Femur (tissue), 1 donor: ENCODE measurements at places on chromosomes 7 and 10.

- no peak for DNase-seq
Measured at GRCh38 chr7:42097752-42098151, 139.3 kb downstream of the GLI3 start.

- no peak for DNase-seq
Measured at GRCh38 chr10:58477902-58478301, 34.8 kb upstream of the BICC1 start.

GRCh38 chr7:67610897-67611296, 614.3 kb downstream of the TYW1 start:
- DNase-seq: no peak

DNA sequence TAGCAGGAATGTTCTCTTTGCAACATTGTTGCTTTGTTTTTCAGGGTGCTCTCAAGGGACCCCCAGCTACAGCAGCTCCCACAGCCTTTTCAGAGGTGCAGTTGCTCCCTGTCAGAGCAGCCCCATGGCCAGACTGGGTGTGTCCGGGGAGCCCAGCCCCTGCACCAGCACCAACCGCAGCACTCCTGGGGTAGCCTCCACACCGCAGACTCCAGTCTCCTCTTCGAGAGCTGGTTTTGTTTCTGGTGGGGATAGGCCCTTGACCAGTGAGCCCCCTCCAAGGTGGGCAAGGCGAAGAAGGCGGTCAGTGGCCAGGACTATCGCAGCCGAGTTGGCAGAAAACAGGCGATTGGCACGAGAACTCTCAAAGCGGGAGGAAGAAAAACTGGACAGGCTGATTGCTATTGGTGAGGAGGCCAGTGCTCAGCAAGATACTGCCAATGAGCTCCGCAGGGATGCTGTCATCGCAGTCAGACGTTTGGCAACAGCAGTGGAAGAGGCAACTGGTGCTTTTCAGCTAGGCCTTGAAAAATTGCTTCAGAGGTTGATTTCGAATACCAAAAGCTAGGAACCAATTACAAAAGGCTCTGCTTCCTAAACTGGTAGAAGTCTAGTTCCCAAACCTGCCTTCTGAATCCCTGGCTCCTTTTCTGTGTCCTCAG, 5.4 kb downstream of the HSPA14 start:
- no peak for DNase-seq

- no peak for DNase-seq
Measured at GRCh38 chr10:117355072-117355471, 20.2 kb downstream of the PDZD8 start.

- DNase-seq: no peak
Measured at GRCh38 chr7:43535031-43535451, 47.9 kb upstream of the STK17A start.

- peak; percentile 19 for DNase-seq
Measured at GRCh38 chr7:12211711-12212485, 804 bp downstream of the TMEM106B start.

DNA sequence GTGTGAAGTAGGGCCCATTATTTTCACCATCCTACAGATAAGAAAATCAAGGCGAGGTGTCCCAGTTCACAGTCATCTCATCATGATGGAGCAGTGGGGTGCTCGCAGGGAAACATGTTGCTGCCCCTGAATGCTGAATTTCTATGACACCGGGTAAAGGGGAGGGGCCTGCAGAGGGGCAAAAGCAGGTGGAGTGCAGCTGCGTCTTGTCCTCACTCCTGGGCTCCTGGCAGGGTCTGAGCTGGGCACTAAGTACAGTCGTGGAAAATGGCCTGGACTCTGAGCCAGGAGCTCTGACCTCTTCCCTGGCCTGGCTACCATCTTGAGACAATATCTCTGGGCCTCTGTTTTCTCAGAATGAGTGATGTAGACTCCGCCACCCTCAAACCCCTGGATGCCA, 253.1 kb upstream of the PITRM1 start:
- DNase-seq: no peak

- no peak for DNase-seq
Measured at GRCh38 chr10:84432891-84433290, 104.5 kb downstream of the CCSER2 start.

DNA sequence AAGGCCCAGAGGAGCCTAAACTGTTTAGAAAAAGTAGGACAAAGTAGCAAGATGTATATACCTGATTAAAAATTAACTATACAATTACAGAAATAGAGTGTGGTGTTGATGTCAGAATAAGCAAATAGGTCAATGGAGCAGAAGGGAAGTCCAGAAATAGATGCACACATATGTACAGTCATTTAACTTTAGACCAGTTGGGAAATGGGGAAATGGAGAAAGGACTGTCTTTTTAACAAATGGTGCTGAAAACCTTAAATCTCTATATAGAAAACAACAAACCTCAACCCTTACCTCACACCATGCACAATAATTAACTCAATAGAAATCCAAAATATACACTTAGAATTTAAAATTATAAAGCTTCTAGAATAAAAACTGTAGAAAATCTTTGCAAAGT, 72.2 kb downstream of the CH25H start:
- DNase-seq: no peak

DNA sequence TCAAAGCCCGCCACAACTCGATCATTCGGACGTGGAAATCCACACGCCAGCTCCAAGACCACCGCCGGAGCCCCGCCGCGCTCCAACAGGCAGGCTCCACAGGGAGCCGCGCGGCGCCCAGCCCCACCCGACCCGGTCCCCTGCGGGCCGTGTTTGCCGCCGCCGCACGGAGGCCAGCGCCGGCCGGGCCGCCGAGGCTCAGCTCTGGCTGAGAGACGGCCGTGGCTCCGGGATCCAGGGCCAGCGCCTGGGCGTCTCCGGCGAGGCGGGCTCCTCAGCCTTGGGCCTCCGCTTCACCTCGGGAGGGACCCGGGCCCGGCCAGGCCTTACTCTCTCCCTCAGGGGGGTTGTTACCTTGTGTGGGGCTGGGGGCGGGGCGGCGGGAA, 333 bp downstream of the SMNDC1 start:
- no peak for DNase-seq

DNA sequence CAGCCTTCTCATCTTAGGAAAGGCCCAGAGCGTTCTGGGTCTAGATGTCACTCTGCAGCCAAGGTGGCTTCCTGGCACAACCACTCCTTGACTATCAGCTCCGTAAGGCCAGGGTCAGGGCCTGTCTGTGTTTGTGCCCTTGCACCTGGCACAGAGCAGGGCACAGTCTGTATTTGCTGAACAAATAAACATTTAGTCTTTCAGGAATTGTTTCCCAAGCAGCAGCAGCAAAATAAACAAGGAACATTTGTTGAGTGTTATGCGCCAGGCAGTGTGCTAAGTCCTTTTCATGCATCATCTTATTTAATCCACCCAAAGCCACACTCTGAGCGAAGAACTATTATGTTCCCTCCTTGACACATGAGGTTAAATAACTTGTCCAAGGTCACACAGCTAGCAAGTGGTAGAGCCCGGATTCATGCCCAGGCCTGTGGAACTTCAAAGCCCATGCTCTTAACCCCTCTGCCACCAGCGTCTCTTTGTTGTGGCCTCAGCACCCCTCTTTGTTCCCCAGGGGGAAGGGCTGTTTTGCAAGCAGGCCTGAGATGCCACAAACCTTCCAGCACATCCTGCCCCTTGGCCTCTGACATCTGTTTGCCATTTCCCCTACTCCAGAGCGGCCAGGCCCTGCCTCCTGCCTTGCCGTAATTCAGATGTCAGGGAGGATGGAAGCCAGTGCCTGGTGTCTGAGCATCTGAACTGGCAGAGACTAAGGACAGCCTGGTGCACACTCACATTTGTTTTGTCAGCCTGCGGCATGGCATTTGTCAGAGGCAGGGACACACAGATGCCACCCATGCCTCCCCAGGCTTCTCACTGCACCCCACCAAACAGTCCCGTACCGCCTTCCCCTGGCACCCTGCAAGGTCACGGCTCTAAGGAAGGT, 325.8 kb upstream of the ZMIZ1 start:
- peak; percentile 60 for DNase-seq

GRCh38 chr7:386385-386784, 96.4 kb downstream of the FOXL3 start:
- no peak for DNase-seq

- DNase-seq: no peak
Measured at GRCh38 chr10:69747179-69747578, 54.5 kb upstream of the COL13A1 start.

DNA sequence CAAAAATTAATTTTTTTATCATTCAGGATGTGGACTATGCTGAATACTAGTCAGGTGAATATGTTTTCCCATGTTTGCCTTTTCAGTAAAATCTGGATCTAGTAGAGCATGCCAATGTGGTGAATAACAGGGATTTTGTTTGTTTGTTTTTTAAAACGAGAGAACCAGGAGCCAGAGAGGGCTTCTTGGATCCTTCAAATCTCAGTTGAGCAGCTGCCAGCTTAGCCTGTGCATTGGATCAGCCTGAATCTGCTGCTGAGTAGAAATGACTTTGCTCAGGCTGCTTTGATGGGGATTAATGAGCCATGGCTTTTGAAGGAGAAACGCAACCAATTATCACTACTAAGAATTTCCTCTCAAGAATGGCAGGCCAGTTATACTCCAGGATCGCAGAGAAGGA, 493.8 kb downstream of the ARL4A start:
- peak; percentile 29 for DNase-seq

GRCh38 chr7:28988810-28989209, 30.7 kb upstream of the TRIL start:
- no peak for DNase-seq

- no peak for DNase-seq
Measured at GRCh38 chr10:130507461-130507860, 371.3 kb downstream of the GLRX3 start.
